Activated CD4-positive, alpha-beta T cell treated with anti-CD3 and anti-CD28 coated beads, Interleukin-10, Interleukin-2, amounts not matched to agents 100 ng/mL and 50 ng/mL, durations not matched to agents 16 hours and 8 hours (primary cell): ENCODE measurements at places on chromosomes 3 and 15.

DNA sequence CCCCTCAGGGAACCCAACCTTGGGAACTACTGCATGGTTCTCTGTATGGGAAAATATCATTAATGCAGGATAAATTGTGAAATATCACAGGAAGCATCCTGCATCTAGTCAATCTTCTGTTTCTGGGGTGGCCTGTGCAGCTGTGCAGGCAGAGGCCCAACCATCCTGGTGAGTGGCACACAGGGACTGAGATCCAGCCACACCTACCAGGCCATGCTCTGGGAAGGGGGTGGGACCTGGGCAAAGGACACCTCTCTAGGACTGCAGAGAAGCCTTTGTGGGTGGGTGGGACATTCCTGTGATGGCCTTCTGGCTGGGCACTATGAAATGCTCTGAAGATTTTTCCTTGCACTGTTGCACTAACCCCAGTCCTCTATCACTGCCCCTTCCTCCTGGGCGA is 26.8 kb downstream of the CCRL2 start:
- DNase-seq: no peak

DNA sequence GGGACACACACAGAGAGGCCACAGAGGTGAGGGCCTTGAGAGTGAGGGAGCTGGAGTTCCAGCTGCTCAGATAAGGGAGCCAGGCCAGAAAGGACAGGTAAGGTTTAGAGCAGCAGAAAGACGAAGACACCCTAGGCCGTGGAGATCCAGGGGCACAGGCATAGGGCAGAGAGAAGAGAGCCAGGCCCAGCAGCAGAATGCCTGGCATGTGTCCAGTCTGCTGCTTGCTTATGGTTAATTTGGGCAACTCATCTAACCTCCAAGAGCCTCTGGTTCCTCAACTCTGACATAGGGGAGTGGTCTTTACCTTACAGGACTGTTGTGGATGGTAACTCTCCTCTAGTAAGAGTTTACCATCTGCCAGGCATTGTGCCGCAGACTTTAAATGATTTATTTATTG is 35.9 kb downstream of the STARD5 start:
- DNase-seq: no peak

GRCh38 chr3:124831628-124832199 is 55.5 kb downstream of the ITGB5 start:
- no peak for DNase-seq

GRCh38 chr3:24377218-24377993 is 117.2 kb downstream of the THRB start:
- no peak for DNase-seq

GRCh38 chr15:72782274-72783003 is 1.1 kb downstream of the ADPGK start:
- DNase-seq: peak; percentile 30

- no peak for DNase-seq
These were observed 43.3 kb downstream of the ASB7 start for GRCh38 chr15:100645671-100646070.

- peak; percentile 26 for DNase-seq
These were observed 472 bp downstream of the CHST14 start for GRCh38 chr15:40471105-40471807.

DNA sequence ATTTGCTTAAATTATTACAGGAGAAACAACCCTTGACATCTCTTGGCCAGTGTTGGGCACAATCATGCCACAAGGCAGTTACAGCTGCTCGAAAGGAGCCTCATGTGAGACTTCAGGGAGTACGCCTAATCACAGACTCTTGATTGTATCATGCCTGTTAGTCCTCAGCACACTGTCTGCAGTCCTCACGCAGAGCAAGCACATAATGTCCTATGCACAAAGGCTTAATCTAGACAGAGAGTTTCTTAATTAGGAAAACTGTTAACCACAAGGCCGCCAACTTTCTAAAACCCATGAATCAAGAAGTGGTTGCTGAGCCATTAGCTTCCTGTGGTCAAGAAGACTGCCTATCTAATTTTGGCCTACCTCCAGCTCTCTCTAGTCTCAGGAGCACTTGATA is 172.0 kb downstream of the UNC13C start:
- no peak for DNase-seq

DNA sequence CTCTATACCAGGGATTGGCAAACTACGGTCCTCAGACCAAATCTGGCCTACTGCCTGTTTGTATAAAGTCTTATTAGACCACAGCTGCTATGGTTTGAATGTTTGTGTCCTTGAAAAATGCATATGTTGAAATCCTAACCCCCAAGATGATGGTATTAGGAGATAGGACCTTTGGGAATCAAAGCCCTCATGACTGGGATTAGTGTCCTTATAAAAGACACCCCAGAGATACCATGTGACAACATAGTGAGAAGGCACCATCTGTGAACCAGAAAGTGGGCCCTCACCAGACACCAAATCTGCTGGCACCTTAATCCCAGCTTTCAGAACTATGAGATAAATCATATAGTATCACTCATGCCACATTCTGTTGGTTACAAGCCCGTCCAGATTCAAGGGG is 7.4 kb downstream of the HMCES start:
- DNase-seq: no peak

DNA sequence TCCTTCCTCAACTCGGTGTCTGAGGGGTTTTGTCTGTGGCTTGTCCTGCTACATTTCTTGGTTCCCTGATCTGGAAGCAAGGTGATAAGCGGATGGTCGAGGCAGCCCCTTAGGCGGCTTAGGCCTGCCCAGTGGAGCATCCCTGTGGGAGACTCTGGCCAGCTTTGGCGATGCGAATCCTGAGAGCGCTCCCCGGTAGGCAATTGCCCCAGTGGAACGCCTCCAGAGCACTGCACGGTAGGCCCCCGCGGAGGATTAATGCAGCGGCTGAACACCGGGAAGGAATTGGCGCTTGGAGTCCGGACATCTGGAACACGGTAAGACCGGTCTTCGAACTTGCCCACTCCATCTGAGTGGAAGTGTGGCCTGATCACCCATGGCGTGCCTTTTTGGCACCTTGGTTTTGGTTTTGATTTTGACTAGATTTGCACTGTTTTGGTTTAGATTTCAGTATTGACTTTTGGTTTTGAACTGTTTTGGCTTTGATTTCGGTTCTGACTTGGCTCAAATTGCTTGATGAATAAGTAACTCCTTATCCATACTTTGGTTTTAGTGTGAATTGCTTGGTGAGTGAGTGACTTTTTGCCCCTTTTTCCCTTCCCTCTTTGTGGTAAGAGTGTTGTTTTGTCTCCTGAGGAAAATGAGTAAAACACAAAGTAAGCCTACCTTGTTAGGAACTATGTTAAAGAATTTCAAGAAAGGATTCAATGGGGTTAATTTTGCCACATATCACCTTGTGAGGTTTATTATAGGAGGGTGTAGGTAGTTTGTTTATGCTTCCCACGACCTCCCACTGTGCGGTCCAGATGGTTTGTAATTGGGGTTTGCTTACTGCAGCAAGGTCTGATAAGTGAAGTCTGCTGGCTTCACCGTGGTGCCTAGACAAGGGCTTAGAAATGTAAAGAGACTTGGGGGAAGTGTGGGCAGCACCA is 27.1 kb upstream of the GPR156 start:
- DNase-seq: peak; percentile 57

DNA sequence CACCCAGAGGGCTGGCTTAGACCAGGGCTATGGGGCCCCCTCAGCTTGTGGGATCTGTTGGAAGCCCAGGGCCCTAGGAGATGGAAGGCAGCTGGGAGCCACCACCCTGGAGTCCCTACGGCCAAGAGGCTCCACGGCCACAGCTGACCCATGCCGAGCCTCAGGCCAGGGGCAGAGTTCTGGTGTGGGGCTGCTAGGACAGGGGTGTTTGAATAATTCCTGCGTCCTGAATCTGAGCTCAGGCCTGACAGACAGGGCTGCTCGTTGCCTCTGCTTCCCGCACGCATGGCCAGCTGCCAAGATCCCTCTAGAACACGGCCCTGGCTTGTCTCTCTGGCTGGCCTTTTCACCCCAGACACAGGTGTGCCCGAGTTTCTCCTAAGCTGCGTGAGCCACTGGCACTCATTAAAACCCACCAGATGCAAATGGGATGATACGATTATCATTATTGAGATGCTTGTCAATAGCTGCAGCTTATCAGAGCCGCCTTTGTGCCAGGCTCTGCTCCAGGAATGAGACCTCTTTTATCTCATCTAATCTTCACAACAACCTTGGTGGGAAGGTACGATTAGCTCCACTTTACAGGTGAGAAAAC is 70.2 kb downstream of the EFCAB12 start:
- DNase-seq: no peak

- DNase-seq: no peak
These were observed 49.4 kb upstream of the INSYN1 start for GRCh38 chr15:73802431-73803041.

GRCh38 chr3:82054849-82055248 is 293.4 kb upstream of the GBE1 start:
- no peak for DNase-seq
